ENCODE measurements at places on chromosomes 1 and 21. TPM values are rescaled to one million over a fixed set of nuclear protein-coding genes. Genes with fewer than 3 reads are reported as not detected.

The GJB5 gene
- not detected for total RNA-seq

The PTPN22 gene
- 0.08 TPM for total RNA-seq

The KIF1B gene
- 19.4 TPM for total RNA-seq

The TAL1 gene
- total RNA-seq: 0.45 TPM

The GCSAML gene
- total RNA-seq: not detected

The RPE65 gene
- not detected for total RNA-seq
